Stimulated activated effector memory CD8-positive, alpha-beta T cell treated with anti-CD3 and anti-CD28 coated beads, Interleukin-12 subunit alpha, Interleukin-12 subunit beta, amount 100 ng/mL, for 72 hours (primary cell): ENCODE measurements at places on chromosomes 7 and 10.

GRCh38 chr7:31464601-31465000 lies 49.3 kb upstream of the ITPRID1 start:
- no peak for DNase-seq

GRCh38 chr7:101926265-101926664 lies 108.8 kb downstream of the CUX1 start:
- DNase-seq, result no peak

DNA sequence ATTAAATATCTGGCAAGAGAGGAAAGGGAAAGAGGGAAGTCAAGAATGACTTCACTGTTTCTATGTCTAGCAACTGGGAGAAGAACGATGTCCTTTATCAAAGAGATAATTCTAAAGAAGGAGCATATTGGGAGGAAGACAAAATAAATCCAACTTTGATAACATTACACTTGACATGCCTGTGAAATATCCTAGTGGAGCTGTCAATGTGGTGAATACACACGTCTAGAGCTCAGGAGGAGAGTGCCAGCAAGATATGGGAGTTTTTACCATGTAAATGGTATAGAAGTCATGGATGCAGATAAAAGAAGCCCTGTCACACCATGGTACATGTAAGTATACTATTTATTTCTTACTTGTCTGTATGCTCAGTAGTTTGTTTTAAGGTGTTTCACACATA lies 356.7 kb downstream of the HPSE2 start:
- DNase-seq, result no peak

GRCh38 chr10:88491314-88491713 lies 91.8 kb downstream of the RNLS start:
- no peak for DNase-seq

GRCh38 chr10:44126291-44126717 lies 258.6 kb downstream of the CXCL12 start:
- no peak for DNase-seq

DNA sequence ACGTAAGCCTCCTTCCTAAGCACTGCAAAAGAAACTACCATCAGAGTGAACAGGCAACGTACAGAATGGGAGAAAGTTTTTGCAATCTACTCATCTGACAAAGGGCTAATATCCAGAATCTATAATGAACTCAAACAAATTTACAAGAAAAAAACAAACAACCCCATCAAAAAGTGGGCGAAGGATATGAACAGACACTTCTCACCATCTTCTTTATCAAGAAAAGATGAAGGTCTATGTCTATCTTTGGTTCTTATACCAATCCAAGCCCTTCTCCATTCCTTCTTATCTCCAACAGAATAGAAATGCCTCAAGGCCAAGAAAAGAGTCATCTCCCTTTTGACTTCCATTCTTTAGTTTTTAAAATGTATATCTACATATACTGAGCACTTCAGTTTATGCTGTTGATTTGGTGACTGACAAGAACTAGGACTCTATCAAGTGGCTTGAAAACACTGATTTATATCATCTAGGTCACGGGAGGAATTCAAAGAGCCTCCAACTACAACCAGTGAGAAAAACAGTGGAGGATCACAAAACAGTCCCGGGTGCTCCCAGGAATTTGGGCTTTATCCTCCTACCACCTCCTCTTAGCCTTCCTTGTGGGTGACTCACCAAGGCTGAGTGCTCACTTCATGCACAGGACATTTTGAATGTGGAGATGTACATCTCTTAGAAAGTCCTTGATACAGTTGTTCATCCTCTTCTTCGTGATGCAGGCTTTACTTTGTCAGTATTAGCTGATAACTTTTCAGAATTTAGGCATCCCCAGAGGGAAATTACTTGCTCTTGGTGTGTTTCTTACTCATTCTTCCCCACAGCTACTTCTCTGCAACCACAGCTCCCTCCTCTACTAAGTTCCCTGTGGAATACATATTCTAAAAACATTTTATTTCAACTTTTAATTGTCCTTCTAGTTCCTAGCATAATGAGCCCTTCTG lies 15.4 kb downstream of the TAS2R41 start:
- DNase-seq, result no peak

DNA sequence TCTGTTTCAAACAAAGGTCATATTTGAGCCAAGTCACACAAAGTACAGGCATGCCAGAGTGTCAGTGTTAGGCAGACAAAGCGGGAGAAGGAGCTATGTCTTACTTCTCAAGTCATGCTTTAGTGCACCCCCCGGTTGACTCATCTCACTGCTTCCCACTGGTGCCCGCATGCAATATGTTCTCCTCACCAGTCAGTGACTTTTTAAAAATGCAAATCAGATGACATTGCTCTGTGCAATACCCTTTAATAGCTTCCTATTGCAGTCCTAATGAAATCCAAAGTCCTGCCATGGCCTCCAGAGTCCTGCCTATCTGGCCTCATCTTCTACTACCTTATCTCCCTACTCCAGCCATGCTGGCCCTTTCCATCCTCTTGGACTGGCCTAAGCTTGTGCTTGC lies 429.1 kb downstream of the ACTR3B start:
- DNase-seq, result no peak

- DNase-seq, result no peak
Observed at GRCh38 chr10:69938541-69938991, 114.1 kb upstream of the MACROH2A2 start.

DNA sequence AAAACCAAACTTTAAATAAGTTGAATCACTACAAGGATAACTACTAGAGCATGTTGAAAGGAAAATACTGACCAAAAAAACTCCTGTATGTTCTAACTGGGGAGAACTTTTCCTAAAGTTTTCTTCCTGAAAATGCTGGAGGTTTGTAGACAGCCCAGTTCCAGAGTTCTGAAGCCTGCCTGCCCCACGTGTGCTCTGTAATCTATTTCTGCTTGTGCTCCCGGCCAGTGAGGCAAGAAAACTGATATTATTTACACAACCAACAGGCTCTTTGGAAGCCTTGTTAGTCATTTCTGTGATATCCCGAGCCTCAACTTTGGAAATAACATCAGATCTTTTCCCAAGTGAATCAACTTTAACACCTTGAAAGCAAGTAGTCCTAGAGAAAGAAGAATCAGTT lies 46.7 kb downstream of the ZFAND4 start:
- DNase-seq, result no peak

DNA sequence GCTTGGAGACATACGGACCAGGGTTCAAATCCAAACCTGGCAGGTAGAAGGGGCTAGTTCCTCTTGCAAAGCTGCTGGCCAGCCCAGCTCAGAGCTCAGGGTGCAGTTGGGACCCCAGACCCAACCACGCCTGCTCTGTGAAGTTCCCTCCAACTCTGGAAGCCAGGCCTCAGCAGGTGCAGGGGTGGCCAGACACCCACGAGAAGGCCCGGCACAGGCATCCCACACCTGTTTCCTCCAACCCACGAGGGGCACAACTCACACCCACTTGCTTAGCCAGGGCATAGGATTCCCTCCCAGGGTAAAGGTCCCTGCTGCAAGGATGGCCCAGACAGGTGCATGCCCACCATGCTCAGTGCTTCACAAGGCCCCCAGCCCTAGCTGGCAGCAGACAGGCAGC lies 262.4 kb downstream of the GRID1 start:
- no peak for DNase-seq

GRCh38 chr10:131444862-131445461 lies 133.4 kb upstream of the TCERG1L start:
- no peak for DNase-seq

- DNase-seq, result no peak
Observed at GRCh38 chr7:96710544-96710943, 898 bp upstream of the SEM1 start.

GRCh38 chr7:50204581-50204980 lies 99.9 kb upstream of the IKZF1 start:
- DNase-seq, result no peak

DNA sequence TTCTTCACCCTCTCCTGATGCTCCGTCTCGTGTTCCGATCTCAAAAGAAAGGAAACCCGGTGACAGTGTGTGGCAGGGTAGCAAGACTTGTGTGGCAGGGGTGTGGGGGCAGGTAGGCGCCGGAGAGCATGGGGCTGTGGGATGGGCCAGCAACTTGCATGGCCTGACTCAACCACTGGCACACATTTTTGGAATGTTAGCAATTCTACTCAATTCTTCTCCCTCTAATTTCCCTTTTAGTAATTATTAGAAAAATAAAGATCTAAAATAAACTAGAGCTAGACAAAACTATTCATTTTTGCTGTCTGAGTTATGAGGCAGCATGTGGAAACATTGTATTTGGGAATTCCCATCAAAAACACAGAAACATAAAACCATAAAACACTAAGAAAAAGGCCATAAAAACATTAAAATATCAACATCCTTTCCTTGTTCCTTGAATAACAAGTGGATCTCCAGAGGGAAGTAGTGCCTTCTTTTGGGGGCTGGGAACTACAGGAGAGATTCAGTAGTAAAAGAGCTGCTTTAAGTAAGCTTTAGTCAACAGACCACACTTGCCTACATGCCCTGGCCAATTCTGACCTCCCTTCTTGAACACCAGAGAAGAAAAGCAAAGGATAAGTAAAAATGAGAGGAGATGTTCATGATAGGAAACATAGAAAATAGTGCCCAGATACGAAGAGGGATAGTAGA lies 21.8 kb downstream of the SEMA3C start:
- no peak for DNase-seq

DNA sequence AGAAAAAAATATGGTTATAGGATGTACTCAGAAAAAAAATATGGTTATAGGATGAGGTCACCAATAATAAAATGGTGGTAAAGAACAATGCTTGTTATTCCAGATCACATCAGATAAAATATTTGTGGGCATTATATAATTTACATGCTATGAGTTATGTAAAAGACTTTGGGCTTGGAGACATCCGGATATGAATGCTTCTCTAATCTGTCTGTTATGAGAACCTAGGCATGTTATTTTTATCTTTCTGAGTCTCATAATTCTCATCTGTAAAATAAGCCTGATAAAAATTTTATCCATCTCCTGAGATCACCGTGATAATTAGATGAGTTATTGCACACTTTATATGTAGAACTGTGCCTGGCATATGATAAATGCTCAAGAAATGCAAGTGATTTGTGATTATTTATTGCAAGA lies 37.8 kb downstream of the DKK1 start:
- no peak for DNase-seq

GRCh38 chr10:113991091-113991860 lies 52.4 kb upstream of the ADRB1 start:
- DNase-seq, result peak; percentile 57

DNA sequence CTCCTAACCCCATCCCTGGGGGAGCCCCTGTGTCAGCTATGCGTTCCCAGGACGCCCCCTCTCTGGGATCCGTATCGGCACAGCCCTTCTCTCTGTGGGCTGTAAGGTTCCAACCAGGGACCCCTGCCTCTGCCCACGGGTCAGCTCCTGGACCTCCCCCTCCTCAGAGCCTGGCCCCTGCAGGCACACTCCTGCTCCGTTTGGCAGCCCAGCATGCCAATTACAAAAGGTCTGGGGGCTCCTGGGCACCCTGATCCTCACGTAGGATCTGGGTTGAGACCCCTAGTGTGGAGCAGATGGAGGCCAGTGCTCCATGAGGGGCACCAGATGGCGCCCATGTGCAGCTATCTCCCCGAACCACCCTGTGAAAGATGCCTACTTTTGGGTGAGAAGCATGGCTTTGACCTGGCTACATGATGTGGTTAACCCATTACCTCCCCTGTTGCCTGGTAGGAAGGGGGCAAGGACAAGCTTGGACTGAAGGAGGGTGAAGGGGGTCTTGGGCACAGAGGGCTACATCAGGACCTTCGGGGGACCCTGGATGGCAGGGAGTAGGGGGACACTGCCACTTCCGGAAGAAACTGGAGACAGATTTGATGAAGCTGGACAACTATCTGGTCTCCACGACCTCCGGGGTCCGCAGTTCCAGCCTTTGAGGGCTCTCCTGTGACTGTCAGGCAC lies 9.0 kb downstream of the TACR2 start:
- DNase-seq, result peak; percentile 65

GRCh38 chr7:103412151-103412550 lies 33.9 kb downstream of the SLC26A5 start:
- DNase-seq, result no peak

- no peak for DNase-seq
Observed at GRCh38 chr7:137985253-137985896, 16.5 kb downstream of the CREB3L2 start.

DNA sequence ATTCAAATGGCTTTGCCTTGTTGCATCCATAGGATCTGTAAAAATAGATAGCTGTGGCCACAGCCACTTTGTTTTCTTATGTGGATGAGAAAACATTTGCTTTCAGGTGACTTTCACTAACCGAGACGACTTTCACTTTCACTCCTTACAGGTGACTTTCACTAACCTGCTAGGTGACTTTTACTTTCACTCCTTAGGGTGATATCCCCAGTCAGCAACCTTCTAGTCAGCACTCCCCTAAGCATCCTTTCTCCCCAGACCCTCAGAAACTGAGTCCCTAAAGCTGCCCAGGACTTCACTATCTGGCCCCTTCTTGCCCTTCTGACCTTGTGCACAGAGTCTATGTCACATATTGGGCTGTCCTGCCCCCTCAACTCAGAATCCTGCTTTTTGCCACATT lies 177.5 kb downstream of the RELN start:
- DNase-seq, result no peak

- no peak for DNase-seq
Observed at GRCh38 chr7:16590424-16590823, 55.1 kb downstream of the ANKMY2 start.

GRCh38 chr7:44541-44896 lies 147.9 kb upstream of the FAM20C start:
- DNase-seq, result peak; percentile 0

GRCh38 chr10:92267343-92267742 lies 23.5 kb downstream of the CPEB3 start:
- no peak for DNase-seq

DNA sequence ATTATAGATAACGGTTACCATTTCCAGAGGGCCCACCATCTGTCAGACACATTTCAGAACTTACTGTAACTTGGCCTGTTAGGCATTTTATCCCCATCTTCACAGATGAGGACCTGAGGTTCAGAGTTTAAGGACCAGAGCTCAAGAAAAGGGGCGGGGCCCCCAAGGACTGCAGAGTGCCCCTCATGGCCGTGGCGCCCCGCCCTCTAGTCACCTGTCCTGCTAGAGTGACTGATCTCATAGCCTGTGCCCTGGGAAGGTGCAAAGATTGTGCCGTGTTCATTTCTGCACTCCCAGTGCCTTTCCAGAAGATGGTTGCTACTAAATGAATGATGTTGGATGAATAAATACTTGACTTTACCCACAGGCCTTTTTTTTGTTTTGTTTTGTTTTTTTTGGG lies 107.0 kb downstream of the XRCC2 start:
- DNase-seq, result no peak

GRCh38 chr10:8719971-8720370 lies 665.5 kb downstream of the GATA3 start:
- DNase-seq, result no peak
